Fibroblast of skin of left quadriceps (primary cell): ENCODE measurements at places on chromosomes 2 and 18.

GRCh38 chr2:96528006-96528699, 8.4 kb upstream of the ARID5A start:
- no peak for DNase-seq

DNA sequence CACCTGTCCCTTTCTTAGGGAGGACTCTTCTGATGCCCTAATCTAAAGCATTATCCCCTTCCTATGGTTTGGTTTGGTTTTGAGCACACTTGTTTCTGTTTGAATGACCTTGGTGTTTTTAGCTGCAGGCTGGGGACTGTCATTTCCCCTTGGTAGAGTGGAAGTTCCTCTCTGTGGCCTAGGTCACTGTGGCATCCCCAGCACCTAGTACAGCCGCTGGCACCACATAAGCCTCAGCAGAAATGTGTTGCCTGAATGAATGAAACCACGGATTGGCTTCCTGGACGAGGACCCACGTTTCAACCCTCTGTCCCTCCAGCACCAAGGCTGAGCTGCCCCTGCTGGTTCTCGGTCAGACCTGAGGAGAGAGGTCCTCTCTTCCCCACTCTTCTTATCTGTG, 159.9 kb downstream of the CTIF start:
- no peak for DNase-seq

DNA sequence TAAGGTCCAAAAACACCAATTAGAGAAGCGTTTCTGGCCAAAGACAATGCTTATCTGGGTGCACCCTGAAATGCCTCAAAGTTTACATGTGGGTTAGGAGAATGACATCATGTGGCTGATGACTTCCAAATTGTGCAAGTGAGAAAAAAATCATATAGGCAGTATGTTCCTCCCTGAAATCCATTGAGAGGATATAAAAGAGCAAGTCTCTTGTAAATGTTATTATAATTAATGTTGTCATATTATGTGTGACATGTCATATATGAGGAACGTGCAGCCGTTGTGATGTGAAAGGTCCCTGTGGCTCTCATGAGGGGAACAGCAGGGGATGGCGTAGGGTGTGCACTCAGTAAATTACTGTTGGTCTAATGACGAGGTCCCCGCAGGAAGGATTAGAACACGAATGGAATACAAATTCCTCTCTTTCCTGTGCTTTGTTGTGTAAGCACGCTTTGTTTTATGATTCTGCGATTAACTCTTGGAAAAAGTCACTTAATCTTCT, 290.8 kb downstream of the PRKCE start:
- DNase-seq: no peak

DNA sequence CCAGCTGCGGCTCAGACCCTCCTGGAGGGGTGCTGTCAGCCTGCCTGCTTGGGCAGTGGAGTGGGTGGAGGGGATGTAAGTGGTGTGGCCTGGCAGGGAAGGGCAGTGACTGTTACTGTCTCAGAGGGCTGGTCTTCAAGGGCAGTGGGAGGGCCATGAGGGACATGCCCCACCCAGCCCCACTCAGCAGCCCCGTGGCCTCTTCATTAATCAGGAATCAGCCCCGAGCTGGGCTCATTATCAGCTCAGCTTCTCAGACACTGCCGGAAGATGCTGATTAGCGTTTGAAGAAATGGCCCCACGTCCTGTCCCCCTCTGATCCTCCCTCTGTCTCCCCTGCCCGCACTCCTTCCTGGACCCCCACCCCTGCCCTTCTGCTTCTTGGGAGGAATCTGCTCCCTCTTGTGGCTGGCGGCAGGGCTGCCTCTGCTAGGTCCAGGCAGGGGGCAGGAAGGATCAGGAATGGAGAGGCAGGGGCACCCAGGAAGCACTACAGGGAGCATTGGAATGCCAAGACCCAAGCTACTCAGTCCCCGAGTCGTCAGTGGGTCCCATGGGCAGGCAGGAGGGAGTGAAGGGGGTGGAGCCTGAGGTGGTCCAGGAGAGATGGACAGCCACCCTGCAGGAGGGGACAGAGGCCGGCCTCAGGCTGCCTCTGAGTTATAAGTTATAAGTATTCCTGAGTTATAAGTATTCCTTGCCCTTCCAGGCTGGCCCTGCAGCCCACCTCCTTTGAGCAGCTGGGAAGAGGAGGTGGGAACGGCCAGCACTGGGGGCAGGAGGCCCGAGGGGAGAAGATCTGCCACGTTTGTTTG, 7.0 kb downstream of the ASIC4 start:
- no peak for DNase-seq
